Stromal cell of bone marrow (primary cell): ENCODE measurements at places on chromosomes 16 and 17.
A peak's percentile ranks its signal among the peaks of the same experiment; 100 is the strongest.

- DNase-seq, result no peak
Observed at GRCh38 chr16:67443265-67443664, 12.3 kb downstream of the HSD11B2 start.

- no peak for DNase-seq
Observed at GRCh38 chr16:4092547-4093265, 23.5 kb downstream of the ADCY9 start.

DNA sequence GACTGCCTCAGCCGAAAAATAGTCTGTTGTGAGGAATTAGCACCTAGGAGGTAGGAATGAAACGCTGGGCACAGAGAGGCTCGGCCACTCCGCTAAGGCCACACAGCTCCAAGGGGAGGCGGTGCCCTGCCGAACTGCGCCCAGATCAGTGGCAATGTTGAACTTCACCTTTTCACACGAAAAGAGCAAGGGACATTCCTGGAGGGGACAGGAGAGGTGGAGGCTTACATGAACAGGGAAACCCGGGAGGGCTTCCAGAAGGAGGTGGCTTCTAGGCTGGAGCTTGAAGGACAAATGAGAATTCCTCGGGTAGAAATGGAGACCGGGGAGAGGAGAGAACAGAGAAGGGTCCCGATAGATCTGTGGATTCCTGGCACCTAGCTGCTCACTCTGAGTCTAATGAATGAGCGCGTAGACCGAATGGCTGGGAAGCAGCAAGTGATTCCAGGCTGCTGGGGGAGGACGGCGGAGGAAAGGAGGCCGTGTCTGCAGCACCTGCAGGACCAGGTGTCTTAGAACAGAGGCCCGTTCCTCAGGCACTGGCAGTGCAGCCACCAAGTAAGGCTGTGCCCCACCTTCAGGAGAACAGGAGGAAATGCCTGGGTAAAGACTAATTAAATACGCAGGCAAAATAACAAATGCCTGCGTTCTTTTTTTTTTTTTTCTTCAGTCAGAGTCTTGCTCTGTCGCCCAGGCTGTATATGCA lies 722 bp upstream of the SLC38A10 start:
- DNase-seq, result no peak

DNA sequence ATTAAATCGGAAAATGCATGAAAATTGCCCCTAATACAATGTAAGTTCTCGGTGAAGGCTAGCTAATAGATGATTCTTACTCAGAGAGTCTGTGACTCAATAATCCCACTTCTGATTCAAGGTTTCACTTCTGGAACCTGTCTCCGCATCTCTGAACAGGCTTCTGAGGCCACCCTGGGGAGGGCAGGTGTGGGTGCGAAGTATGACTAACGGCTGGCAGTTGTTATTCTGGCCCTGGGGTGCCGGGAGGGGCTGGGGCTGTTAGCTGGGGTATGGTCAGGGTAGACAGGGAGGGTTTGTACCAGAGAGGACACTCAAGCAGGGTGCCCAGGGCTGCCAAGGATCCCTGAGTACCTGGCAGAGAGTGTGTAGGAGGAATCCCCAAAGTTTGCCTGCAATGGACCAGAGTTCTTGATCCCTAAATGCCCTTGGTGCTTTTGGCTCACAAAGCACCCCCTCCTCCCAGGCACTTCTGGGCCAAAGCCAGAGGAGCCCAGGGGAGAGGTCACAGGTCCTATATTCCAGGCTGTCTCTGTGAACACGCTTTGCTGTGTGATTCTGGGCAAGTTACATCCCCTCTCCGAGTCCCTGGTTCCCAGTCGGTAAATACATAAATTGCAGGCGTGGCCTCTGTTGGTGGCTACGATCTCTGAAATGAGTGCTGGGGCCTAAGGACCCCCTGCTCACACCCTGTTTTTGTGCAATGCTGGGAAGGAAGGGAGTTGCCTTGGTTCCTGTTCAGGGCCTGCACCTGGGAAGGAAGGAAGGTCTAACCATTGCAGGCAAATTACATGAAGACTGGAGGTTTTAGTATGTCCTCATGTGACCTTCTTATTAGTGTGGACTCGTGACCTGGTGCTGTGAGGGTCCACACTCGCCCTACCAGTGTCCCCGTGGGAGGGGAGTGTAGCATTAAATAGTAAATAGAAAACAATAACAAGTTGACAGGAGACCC lies 49.9 kb upstream of the CPNE2 start:
- no peak for DNase-seq

DNA sequence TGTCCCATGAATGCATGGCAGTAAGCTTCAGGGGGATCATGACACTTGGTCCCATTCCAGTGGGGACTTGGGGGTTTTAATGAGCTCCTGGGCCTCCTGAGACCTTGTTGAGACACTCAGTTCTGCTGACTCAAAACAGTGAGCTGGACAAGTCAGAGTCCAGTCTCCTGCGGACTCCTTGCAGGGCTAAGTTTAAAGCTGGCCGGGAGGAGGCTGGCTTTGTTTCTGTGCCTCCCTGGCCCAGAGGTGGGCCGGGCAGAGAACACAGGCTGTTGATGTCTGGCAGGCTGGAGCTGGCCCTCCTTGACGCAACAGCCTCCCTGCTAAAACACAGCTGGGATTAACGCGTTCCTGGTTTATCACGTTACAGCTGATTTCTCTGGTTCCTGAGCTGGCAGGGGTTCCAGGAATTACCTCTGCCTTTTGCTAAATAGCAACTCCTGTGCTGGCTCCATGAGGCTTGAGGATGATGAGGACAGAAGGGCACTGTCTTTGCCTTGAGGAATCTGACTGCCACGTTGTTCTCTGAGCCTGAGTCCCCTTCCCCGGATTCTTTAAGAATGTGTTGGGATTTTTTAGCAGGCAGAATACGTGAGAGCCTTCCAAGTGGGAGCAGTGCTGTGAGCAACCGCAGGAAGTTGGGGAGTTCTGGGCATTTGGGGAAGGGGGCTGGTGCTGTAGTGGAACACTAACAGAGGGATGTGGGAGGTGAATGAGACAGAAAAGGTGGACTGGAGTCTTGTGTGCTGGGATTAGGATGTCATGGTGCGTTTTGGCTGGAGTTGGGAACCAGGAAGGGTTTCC lies 2.0 kb downstream of the GPT2 start:
- DNase-seq, result no peak

GRCh38 chr16:72884037-72884436 lies 163.9 kb downstream of the ZFHX3 start:
- DNase-seq, result peak; percentile 38
